NCI-H524 (cell line): ENCODE measurements at places on chromosomes 11 and 22.

- DNase-seq = no peak
These were observed 338.6 kb downstream of the TTC28 start for GRCh38 chr22:28341001-28341400.

- no peak for DNase-seq
These were observed 80.4 kb downstream of the BARX2 start for GRCh38 chr11:129455756-129456655.

GRCh38 chr11:65500387-65501185, 1.7 kb downstream of the MALAT1 start:
- DNase-seq = no peak

DNA sequence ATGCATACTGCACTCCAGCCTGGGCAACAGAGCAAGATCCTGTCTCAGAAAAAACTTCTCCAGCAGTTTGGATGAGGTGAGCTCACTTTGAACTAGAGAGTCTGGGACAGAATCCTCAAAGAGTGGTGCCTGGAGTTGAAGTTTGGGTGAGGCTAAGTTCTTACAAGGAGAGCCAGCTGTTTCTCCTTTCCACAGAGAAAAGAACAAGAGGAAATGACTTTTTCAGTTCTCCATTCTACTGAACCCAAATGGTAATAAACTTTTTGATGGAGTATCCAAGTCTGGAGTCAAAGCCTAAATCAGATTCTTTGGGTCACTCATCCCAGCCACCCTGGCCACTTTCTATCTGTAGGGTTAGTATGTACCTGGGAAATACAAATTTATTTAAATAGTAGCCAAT, 102.7 kb downstream of the TRAF6 start:
- DNase-seq = no peak
